ENCODE measurements at places on chromosomes 1 and 21.

- no peak for DNase-seq
Observed at GRCh38 chr1:153364156-153364555, 6.5 kb downstream of the S100A9 start.

DNA sequence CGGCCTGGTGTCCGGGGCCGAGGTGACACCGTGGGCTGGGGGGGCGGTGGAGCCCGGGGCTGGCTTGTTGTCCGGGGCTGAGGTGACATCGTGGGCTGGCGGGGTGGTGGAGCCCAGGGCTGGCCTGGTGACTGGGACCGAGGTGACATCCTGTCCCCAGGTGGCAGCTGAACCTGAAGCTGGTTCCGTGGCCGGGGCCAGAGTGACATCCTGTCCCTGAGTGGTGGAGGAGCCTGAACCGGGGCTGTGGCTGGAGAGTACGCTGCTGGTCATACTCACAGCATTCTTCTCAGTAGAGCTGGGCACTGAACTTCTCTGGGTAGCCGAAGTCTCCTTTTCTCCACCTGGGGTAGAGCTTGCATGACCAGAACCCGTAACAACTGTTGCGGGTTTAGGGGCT, 15.8 kb downstream of the THBS3 start:
- DNase-seq, result no peak

DNA sequence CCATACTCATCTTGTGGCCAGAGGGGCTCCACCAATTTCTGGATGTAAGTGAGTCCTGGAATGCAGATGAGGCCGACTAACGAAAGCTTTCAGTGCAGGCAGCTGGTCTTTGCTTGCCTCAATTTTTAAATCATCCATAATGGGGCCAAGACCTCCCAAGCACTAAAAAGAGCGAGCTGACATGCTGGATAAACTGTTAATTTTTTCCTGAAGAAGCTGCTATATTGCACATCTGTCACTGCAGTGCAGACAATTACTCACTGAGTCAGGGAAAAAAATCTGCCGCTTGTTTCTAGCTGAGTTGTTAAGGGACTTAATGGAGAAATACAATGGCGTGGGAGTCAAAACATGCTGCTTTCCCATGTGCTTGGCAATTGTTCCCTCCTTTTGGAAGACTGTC, 205.5 kb downstream of the GPATCH2 start:
- no peak for DNase-seq

- DNase-seq, result no peak
Observed at GRCh38 chr1:201503397-201504176, 3.3 kb downstream of the CSRP1 start.

GRCh38 chr1:30117685-30118084, 605.7 kb downstream of the MATN1 start:
- no peak for DNase-seq

DNA sequence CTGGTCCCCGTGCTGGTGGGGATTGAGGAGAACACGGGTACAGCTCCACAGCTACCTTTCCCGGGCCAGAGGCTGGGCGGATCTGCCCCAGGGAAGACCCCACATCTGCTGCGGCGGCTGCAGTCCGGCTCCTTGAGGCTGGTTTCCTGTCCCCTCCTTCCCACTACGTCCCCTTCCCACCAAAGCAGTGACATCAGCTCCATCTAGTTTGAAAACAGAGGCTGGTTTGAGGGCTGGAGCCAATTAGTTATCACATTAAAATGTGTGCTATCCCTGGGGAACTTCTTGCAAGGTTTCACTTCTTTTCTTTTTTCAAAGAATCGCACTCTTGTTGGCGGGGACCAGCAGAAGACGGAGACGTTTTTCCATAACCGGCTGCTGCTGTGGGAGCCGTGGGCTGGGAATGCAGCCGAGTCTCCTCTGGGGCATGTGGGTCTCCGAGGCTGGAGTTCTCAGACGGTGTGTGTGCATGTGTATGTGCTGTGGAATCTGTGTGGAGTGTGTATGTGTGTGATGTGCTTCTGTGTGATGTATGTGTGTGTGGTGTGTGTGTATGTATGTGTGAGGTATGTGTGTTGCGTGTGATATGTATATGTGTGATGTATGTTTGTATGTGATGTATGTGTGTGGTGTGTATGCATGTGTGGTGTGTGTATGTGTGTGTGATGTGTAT, 8.9 kb upstream of the PCBP3 start:
- DNase-seq, result no peak

DNA sequence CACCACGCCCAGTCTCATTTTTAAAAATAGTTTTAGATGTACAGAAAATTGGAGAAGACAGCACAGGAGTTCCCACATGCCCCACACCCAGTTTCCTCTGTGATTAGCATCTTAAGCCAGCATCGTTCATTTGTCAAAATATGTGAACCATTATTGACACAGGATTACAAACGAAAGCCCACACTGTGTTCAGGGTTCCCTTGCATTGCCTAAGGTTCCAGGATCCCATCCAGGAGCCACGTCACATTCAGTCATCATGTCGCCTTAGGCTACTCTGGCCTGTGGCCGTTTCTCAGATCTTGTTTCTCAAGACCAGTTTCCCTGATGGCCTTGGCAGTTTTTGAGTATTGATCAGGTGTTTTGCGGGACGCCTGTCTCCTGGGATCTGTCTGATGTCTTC, 34.7 kb upstream of the TNFRSF1B start:
- DNase-seq, result no peak

DNA sequence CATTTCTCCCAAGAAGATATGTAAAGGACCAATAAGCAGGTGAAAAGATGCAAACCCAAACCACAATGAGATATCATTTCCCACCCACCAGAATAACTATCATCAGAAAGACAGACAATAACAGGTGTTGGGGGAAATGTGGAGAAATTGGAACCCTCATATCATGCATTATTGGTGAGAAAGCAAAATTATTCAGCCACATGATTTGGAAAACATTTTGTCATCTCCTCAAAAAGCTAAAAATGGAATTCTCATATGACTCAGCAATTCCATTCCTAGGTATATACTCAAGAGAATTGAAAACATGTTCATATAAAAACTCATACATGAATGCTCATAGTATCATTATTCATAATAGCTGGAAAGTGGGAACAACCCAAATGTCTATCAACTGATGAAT, 25.1 kb upstream of the RNF186 start:
- no peak for DNase-seq

- DNase-seq, result no peak
Observed at GRCh38 chr1:20474333-20474975, 11.6 kb downstream of the CAMK2N1 start.

DNA sequence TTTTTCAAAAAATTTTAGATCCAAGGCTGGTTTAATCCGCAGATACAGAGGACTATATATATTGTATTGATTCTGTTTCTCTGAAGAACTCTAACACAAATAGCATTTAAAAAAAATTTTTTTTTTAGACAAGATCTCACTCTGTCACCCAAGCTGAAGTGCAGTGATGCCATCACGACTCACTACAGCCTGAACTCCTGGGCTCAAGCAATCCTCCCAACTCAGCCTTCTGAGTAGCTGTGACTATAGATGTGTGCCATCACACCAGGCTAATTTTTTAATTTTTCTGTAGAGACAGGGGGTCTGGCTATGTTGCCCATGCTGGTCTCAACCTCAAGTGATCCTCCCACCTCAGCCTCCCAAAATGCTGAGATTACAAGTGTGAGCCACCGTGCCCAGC, 3.0 kb downstream of the ANKRD45 start:
- no peak for DNase-seq

DNA sequence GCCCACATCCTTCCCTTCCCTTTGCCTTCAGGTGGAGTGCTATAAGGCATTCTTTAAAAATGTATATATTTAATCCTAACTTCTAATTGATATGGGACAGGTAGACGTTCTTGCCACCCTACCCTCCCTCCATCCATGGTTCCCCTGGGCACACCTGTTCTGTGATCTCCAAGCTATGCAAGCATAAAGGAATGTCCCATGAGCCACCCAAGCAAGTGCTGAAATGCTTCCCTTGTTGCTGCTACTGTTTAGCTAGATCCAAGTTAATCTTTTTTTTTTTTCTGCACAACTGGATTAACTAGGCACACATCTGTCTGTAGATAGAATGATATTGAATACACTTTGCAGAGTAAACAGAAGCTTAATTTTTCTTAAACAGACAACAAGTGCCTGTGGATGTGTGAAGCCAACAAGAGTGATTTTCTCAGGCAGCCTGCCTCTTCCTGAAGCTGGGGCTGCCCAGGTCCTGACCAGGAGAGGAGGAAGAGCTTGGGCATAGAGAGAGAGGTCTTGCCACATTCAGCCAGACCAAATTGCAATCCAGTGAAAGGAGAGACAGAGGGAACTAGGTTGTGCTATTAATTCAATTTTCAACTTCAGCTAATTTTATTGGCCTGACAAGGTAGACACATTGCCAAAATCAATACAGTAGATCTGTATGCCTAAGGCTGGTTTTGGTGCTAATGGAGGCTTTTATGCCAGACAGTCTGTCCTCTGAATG, 28.2 kb upstream of the ATP1B1 start:
- DNase-seq, result no peak

GRCh38 chr1:118947790-118948189, 40.4 kb downstream of the TBX15 start:
- DNase-seq, result no peak

GRCh38 chr21:45029298-45029947, 45.0 kb upstream of the ADARB1 start:
- no peak for DNase-seq

DNA sequence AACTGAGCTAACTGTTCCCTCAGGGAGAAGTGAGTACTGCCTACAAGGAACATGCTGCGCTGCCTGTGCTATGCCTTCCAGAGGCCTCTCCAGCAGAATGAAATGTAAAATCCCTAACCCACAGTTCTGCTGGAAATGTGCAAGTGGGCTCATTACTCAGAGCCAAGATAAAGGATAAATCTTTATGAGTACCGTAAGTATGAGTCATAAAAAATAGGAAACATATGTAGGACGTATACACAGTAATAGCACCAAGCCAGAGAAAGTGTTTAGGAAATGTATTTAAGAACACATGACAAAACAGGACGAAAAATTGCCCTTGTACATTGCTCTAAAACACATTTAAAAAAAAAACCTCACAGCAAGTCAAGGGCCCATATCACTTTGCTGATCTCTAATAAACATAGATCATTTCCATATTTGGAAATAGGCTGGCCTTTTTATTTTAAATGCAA, 104.6 kb downstream of the TGFBR3 start:
- no peak for DNase-seq

DNA sequence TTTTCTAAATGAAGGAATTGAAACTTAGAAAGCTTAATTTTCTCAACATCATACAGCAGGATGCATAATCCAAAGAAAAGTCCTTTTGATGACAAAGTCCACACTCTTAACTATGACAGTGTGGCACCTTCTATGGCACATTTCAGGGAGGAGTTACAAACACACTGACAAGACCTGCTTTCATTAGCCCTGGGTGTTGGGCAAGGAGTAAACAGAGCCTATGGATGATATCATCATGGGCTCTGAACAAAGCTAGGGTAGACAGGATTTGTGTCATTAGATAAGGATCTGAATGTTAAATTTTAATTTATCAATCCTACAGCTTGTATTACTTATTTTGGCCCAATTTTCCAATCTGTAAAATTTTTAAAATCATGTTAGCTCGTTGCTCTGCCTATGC, 62.6 kb upstream of the DENND1B start:
- no peak for DNase-seq

GRCh38 chr1:222772996-222773379, 36.0 kb downstream of the FAM177B start:
- DNase-seq, result no peak
